Upper lobe of right lung (tissue), 1 donor: ENCODE measurements at places on chromosomes 2 and 18. TPM values are rescaled to one million over a fixed set of nuclear protein-coding genes. Genes with fewer than 3 reads are reported as not detected.

DNA sequence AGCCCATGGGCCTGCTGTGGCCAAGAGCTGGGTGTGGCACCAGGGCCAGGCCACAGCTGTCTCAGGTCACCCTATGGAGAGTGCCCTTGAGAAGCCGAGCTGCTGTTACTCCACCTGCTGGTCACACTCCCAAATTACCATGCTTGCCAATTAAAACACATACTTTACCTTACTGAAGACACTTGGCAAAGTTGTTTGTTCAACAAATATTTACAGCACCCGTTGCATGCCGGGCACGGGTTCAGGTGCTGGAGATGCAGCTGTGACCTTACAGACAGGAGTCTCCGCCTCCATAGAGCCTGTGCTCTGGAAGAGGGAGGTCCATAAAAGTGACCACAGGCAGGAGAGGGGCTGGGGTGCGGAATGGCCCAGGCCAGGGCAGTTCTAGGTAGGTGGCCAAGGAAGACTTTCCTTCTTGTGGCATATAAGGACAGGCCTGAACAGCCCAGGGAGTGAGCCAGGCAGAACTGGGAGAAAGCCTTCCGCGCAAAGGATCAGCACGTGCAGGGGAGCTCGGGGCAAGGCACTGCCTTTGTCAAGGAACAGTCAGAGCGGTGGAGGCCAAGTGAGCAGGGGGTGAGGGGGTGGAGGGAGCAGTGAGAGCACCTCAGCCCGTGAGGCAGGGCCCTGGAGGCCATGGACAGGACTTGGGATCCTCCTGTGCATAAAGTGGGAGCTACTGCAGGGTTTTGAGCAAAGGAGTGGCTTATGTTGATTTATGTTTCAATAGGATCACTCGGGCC lies 23.6 kb upstream of the RBM44 start:
- H3K4me1 ChIP-seq: no peaks in the 10 kb centered on the region
- no peak overlapping the region for H3K27ac ChIP-seq
- peaks cover 96% of the 10 kb centered on the region for H3K36me3 ChIP-seq
- H3K27me3 ChIP-seq: no peaks in the 10 kb centered on the region

- no peak overlapping the region for H3K27ac ChIP-seq
- no peaks in the 10 kb centered on the region for H3K27me3 ChIP-seq
- DNase-seq: no peak
- H3K4me1 ChIP-seq: no peaks in the 10 kb centered on the region
Measured at GRCh38 chr2:232761301-232761907, 15.0 kb downstream of the KCNJ13 start.

Gene CXCR1
- 5.3 TPM for total RNA-seq

DNA sequence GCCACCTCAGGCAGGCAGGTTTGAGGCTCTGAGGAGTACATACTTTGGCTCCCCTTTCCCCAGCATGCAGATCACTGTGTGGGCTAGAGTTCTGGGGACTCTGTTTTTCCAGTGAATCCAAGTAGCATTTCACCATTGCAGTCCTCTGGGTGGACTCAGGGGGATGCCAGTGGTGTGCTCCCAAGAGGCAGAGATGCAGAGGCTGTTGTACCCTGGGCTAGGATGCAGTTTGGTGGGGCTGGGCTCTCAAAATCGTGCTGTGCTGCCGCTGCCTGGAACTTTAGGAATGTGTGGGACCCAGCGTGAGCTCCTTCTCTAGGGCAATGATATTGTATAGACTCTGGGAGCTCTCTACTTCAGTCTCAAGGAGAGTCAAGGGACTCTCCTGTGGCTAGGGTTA lies 104.9 kb downstream of the MYO3B start:
- H3K36me3 ChIP-seq: no peaks in the 10 kb centered on the region
- no peaks in the 10 kb centered on the region for H3K4me1 ChIP-seq
- no peaks in the 10 kb centered on the region for H3K27me3 ChIP-seq
- H3K4me3 ChIP-seq: no peak overlapping the region
- no peak for DNase-seq

DNA sequence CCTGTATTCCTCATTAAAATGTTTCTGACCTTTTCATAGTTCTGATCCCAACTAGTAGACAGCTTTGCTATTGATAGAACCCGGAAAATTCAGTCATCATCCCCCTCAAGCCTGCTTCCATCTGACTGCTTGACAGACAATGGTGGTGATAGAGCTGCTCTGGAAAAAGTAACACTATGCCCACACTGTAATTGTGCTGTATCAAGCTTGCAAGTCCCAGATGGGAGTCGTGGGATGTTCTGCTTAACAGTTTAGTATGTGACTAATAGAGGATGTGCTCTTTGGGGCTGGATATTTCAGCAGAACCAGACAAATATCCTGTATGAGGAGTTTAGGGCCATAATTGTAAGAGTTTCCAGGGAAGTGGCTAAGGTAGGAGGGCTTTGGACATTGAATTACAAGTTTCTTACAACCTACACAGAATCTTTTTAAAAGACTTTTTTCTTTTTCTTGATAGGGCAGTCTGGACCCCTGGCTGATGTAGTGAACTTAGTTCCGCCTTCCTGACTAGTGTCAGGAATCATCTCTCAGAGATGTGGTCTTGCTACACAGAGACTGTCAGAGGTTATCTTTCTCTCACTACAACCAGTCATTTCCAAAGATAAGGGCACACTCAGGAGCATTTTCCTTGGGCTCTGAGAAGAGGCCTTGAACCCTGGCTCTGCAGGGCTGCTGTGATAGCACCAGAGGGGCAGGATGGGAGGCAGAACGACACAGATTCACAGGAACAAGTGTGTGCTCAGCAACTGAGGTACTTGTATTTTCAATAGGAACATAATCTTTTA lies 158.0 kb upstream of the RBMS1 start:
- no peak overlapping the region for H3K27ac ChIP-seq
- H3K27me3 ChIP-seq: no peaks in the 10 kb centered on the region
- no peak for DNase-seq
- H3K4me1 ChIP-seq: peaks cover 13% of the 10 kb centered on the region
- no peaks in the 10 kb centered on the region for H3K36me3 ChIP-seq

- no peaks in the 10 kb centered on the region for H3K4me1 ChIP-seq
- H3K36me3 ChIP-seq: peaks cover 24% of the 10 kb centered on the region
- DNase-seq: no peak
- no peak overlapping the region for H3K27ac ChIP-seq
Measured at GRCh38 chr2:161400076-161400475, 16.0 kb upstream of the TBR1 start.

GRCh38 chr2:217475791-217476190 lies 527.0 kb downstream of the TNS1 start:
- no peak overlapping the region for H3K27ac ChIP-seq
- H3K36me3 ChIP-seq: no peaks in the 10 kb centered on the region
- no peak for DNase-seq
- no peaks in the 10 kb centered on the region for H3K4me1 ChIP-seq
- no peak overlapping the region for H3K4me3 ChIP-seq
- no peaks in the 10 kb centered on the region for H3K27me3 ChIP-seq

DNA sequence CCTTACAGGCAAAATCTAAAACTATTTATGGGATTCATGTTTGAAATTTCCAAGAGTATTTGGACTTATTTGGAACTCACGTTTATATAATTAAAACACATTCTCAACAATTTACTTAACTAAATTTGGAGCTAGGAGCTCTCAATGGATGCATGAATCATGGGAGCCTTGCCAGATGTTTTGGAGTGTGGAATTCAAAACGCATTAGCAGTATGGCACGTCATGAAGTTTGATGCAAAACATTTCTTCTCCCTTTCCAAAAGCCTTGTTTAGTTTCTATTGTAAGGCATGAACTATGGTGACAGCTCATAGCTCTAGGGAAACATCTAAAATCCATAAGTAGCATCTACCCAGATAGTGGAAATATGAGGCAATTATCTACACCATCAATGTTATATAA lies 701.6 kb downstream of the SATB2 start:
- no peaks in the 10 kb centered on the region for H3K36me3 ChIP-seq
- H3K4me1 ChIP-seq: no peaks in the 10 kb centered on the region
- H3K27me3 ChIP-seq: no peaks in the 10 kb centered on the region

DNA sequence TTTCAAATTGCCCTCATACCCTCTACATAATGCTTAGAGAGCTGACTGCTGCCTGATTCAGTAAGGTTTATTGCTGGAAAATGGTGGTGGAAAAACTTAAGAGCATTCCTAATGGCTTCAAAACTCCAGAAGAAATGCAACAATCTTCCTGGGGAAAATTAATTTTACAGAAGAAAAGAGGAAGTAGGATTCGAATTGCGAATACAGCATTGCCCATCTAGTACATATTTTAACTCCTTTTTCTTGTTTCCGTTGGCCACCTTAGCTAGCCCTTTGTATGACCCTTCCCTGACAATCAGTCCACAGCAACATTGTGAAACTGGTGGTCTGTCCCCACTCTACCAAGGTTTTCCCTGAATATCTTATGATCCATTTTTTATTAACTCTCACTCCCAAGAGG lies 224.7 kb downstream of the MTX2 start:
- peaks cover 15% of the 10 kb centered on the region for H3K4me1 ChIP-seq
- no peak for DNase-seq
- H3K4me3 ChIP-seq: no peak overlapping the region
- no peak overlapping the region for H3K27ac ChIP-seq

Gene IL1RN
- total RNA-seq: 41.7 TPM

GRCh38 chr18:321865-322467 lies 54.1 kb upstream of the THOC1 start:
- peaks cover 6% of the 10 kb centered on the region for H3K36me3 ChIP-seq
- H3K27me3 ChIP-seq: no peaks in the 10 kb centered on the region
- H3K27ac ChIP-seq: no peak overlapping the region
- H3K4me1 ChIP-seq: peaks cover 14% of the 10 kb centered on the region
- DNase-seq: no peak
